NT2/D1 (cell line): ENCODE measurements at places on chromosomes 1 and 21.
A peak's percentile ranks its signal among the peaks of the same experiment; 100 is the strongest.

DNA sequence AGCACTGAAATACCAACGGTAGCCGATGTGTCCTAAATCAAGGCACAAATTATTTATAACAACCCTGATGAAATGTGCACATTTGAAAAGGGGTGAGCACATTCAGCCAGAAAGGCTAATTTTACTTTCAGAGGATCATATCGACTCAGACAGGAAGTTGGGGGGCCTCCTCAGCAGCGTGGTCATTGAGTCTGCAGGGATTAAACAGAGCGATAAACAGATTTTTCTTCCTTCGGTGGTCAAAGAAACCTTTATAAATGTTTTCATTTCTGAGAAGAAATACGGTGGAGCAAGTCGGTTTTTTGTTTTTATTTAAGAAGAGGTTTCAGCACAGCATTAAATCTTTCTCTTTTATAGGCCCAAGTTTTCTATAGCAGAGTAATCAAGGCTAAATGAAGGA lies 45.7 kb downstream of the PGM1 start:
- DNase-seq = no peak

DNA sequence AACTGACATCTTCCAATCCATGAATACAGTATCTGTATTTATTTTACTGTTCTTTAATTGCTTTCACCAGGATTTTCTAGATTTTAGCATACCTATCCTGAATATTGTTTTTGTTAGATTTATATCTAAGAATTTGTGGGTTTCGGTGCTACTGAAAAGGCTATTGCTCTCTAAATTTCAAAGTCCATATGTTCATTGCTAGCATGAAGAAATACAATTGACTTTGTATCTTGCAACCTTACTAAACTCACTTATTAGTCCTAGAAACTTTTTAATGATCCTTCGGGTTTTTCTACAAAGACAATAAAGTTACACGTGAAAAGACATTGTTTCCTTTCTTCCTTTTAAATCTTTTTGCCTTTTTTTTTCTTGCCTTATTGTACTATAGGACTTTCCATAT lies 12.9 kb upstream of the HIVEP3 start:
- DNase-seq = no peak

DNA sequence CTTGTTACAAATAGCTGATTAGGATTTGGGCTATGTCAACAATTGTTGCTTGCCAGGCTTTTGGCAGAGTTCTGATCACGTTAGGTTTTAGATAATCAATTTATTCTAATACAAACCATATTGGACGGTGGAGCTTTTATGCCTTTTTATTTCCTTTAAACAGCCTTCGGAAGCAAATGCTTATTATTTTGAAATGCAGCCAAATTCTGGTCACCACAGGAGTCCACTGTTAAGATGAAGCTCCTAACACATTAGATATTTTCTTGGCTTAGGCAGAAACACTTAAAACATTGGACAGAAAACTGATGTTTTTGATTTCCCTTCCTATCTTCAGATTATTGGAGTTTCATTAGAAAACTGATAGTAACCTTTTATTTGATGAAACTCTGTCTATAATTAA lies 82.9 kb downstream of the CENPF start:
- no peak for DNase-seq

DNA sequence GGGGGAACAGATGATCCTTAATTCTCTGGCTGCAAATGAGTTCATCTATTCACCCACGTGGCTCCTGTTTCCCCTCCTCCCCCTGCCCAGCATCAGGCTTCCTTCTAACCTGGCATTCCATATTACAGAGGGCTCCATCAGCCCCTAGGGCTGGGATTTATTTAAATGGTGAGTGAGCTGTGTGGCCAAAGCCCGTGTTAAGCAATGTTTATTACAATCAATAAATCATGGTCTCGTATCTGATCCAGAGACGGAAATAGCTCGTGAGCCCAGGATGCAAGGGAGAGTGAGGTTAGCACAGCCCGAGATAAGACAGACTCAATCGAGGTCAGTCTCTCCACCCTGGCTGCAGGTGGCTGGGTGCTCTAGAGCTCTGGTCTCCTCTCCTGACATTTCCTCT lies 43.1 kb upstream of the IGSF21 start:
- DNase-seq = no peak

GRCh38 chr1:159239551-159240220 lies 35.0 kb downstream of the ACKR1 start:
- DNase-seq = no peak

DNA sequence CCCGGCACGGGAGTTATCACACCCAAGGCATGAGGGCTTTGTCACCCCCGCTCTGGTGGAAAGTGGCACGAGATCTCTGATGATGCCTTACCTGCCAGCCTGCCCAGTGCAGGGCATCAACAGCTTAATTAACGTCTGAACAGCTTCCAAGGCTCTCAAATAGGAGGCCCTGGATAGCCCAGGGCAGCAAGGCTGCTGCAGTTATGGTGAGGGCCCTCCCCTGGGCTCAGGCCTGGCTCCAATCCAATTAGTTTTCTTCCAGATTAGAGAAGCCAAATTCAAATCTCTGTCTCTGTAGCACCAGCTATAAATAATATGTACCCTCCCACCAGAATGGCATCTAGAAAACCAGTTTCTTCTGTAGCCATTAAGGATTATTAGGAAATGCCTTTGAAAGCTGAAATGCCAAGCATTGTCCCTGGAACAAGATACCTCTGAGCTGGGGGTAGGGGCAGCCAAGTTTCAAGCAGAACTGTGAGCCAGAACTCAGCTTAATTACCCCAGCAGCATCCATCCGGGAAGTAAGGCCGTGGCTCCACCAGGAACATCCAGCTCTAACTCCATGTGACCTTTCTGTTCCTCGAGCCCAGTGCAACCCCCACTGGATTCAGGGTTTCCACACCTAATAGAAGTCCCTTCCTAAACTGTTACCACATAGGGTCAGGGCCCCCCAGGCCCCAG lies 12.5 kb downstream of the QSOX1 start:
- no peak for DNase-seq

DNA sequence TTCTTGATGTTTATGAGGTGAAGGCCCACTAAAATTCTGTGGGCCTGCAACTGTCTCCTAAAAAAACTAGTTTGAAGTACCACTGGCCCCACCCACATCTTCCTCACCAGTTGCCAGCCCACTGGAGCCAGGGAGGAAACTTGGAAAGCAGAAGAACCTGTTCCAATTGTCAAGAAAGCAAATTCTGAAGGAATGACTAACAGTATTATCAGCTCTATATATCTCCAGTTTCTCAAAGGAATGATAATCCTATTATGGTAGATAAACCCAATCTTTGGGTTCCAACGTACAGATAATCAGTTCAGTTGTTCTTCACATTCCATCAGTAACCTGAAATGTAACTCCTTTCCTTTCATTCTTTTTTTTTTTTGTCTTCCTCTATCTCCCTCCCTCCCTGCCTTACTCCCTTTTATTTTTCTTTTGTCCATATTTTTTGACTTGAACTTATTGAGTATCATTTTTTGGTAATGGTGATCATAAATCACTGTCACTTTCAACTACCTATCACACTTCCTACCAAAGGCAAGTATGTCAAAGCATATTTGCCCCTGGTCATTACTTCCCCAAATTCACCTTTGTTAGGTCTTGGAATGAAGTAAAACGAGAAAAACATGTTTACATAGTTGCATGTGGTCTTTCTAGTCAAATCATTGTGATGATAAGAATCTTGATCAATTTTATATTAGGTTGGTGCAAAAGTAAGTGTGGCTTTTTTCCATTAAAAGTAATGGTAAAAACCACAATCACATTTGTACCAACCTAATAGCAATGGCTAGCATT lies 943.4 kb downstream of the TTLL7 start:
- DNase-seq = no peak

DNA sequence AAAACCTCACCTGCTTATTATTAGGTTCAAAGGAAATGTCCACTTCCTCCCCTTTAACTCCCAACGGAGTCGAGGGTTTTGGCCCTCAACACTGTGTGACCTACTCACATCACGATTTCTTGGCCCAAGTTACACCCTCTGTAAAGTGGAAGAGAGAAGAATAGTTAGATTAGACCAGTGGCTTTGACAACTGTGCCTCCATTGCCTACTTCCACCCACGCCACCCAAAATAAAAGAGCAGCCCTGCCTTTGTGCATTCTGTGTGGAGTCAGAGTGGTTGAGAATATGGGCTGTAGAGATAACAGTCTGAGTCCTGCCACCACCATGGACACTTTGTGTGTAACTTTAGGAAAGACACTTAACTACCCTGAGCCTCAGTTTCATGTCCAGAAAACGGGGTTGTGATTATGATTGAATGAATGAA lies 4.1 kb upstream of the HDGF start:
- no peak for DNase-seq

DNA sequence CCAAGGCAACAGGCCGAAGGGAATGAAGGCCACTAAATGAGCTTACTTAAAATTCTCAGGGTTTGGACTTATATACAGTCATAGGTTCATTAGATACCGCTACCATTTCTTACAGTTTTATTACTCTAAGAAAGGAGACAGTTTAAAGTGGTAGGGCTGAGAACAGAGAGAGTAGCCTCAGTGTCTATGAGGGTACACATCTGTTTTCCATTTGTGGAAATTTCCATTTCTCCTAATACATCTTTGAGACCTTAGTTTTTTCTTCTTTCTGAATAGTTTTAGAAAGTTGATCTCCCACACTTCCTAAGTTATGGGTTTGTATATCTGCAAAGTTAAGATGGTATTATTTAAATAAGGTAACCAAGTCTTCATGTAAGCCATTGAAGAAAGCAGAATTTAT lies 1279.1 kb downstream of the NCAM2 start:
- no peak for DNase-seq

DNA sequence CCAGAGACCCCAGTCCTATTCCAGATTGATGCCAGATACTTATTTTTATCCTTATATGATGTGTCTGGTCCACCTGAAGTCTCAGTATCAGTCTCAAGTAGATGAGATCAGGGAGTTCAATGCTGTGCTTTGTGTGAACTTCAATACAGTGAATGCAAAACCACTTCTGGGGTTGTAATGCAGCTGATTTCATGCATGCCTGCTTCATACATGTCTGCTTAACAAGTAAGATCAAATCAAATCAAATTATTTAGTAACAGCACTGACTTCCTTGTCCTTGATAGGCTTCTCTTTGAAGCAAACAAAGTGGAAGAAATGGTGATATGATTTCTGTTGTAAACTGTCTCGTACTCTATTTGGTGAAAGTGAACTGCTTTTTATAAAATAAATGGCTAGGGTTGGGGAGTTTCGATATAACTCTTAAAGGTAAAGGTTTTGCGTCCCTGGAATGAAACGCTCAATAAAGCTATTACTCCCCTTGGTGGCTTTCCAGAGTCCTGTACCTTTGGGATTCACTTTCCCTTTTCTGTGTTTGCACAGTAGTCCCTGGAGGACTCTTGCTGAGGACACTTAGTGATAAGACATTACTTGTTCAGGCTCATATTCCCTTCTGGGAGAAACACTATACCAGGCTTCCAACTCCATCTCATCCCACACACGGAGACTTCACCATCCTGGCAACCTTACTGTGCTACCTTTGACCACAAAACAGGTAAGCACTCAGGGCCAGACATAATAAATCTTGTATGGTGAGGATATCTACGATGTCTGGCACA lies 59.3 kb downstream of the FH start:
- DNase-seq = no peak

- DNase-seq = no peak
Observed at GRCh38 chr1:84700070-84700469, 9.8 kb upstream of the SSX2IP start.

GRCh38 chr1:116574581-116575291 lies 3.9 kb upstream of the CD58 start:
- peak; percentile 70 for DNase-seq

DNA sequence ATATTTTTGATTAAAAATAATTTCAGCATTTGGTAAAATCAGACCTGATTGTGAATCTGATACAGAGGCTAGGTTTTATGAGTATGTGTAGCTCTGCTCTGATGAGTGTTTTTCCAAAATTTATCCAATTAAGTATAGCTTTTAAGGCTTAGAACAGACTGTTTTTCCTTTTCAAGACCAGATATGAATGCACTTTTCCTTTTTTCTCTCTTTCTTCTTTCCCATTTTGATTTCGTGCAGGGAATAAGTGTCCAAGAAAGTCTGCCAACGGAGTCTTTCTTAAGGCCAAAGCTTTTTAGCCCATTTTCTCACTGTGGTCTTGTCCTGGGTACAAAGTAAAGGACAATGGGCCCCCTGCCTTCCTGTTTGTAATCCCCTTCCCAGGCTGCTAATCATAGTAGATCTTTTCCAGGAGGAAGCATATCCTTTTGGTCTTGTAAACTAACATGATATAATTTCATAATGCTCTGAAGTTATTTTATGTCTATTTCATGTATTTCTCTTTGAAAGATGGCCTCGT lies 2.9 kb downstream of the KIF1B start:
- no peak for DNase-seq
